ENCODE measurements at places on chromosomes 1 and 21. TPM values are rescaled to one million over a fixed set of nuclear protein-coding genes. Genes with fewer than 3 reads are reported as not detected.
A peak's percentile ranks its signal among the peaks of the same experiment; 100 is the strongest.

- DNase-seq = no peak
These were observed 629.0 kb downstream of the USP25 start for GRCh38 chr21:16358784-16359183.

DNA sequence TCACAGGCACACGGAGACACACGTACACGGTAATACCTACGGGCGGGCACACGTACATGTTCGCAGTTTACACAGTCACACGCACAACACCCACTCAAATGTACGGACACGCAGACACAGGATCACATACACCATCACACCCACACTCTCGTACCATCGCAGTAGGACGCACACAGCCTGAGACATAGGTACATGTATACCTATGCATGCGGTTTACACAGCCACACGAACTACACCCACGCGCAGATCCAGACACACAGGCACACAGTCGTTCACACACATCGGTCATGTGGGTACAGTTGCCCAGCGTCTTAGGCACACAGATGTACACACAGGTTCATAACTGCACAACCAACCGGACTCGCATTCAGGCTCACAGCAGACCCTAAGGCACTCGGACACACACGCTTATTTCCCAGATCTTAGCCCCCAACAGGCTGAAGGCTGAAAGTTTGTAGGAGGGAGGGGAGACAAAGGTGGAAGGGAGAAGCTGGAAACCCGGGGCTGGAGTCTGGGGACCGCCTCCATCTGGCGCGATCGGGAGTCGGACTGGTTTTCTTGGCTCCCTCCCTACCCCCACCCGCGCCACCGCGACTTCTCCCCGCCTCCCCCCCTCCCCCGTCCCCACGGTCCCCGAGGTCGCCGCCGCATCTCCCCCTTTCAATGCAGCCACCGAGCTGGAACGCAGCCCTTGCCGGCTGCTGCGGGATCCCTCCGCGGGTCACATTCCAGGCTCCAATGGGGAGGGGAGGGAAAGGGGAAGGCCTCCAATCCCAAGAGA is 51.9 kb upstream of the SYNC start:
- no peak for DNase-seq

DNA sequence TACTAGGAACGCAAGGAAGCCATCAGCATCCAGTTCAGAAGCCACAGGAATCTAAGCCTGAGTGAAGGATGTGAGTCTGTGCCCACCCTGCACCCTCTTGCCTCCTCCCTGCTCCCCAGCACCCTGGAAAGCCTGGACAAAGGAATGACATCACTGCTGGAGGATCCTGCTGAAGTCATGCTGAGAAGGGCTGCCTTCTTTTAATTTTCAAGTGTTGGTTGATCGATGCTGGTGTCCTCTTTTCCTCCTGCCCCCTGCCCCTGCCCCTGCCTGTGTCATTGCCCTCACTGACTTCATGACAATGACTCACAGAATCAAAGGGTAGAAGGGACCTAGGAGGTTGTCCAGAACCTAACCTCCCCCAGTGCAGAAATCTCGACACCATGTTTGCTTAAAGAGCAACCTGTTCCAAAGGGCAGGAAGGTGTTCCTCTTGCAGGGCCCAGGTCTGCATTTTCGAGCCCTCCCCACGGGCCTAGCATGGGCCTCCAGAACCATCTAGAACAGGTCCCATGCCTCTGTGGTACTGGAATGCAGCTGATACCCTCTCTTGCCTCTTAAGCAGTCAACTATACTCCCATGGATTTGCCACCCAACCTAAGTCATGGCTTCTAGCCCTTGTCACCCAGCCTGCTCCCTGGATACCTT is 9.6 kb downstream of the DHRS3 start:
- DNase-seq = no peak

The RIPK4 gene
- total RNA-seq = not detected

GRCh38 chr1:51630393-51630792 is 13.5 kb downstream of the OSBPL9 start:
- no peak for DNase-seq

DNA sequence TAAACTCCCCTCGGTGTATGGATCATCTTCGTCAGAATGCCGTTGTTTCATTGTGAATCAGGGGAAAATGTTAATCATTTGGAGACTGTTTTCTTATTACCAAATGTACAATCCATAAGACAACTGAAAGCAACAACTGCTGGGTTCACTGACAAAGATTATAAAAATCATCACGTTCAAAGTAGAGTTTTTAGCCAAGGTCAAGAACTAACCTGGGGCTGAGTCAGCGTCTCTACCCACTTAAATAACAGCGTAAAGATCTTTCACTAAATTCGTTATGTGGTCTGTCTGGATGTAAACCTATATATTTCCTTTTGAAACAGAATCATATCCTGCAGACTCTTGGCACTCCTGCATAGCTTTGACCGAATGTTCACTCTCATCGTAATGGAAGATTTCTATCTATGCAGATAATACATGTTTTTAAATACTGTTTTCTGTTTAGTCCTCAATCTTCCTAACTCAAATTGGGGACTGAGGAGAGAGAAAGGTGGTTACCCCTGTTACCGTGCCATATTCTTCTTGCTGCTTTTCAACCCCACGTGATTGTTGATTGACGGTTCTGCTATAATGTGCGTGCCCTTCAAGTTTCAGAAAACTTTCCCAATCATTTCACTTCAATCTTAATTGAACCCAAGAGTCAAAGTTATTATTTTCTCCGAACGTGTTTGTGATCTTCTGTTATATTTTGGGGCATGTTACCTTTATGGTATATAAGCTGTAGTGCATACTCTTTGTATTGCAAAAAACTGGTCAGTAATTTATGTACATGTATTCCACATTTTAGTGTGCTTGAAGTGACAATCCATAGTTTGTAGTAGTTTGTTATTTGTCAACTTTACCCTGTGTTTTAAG is 15.6 kb upstream of the NCMAP start:
- no peak for DNase-seq

- DNase-seq = no peak
These were observed 97.3 kb downstream of the GLIS1 start for GRCh38 chr1:53641481-53642214.

DNA sequence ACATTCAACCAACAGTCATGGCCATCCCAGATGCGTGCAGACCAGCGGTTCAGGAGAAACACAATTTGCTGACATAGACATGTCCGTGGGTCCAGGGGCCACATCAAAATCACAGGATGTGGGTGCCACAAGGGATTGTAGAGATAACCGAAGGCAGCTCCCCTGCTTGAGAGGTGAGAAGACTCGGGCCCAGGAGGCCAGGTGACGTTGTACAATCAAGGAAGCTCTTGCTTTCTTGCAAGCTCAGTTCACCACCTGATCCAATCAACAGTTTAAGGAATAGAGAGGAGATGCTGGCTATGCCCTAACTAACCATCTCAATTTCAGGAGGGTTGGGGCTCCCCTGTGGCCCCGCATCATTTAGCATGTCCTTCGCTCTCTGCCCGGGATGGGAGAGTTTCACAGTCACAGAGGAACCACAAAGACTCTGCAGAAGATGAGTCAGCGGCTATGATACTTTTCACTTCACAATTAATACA is 19.5 kb downstream of the UBASH3A start:
- no peak for DNase-seq

The RORC gene
- not detected for total RNA-seq

The UMODL1 gene
- not detected for total RNA-seq

DNA sequence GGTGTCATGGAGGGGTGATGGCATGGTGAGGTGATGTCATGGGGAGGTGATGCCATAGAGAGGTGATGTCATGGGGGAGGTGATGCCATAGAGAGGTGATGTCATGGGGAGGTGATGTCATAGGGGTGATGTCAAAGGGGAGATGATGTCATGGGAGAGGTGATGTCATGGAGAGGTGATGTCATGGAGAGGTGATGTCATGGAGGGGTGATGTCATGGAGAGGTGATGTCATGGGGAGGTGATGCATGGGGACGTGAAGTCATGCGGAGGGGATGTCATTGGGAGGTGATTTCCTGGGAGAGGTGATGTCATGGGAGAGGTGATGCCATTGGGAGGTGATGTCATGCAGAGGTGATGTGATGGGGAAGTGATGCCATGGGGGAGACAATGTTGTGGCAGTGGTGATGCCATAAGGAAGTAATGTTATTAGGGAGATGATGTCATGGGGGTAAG is 92.1 kb upstream of the C1orf174 start:
- no peak for DNase-seq

DNA sequence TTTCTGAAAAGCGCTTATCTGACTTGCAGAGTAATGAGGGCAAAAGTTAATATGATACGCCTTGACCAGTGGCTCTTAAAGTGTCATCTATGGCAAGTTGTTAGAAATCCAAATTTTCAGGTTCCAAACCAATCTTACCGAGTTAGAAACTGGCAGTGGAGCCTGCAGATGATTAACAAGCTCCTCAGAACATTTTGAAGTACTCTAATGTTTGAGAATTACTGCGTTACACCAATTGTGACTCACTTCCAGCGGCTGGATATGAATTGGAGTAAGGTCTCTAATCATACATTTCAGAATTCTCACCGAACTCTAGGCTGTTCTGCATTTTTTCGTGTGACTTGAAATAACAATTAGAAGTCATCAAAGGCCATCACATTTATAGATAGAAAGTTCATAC is 73.5 kb upstream of the TMPRSS15 start:
- DNase-seq = no peak

GRCh38 chr1:82515650-82516049 is 714.9 kb downstream of the ADGRL2 start:
- no peak for DNase-seq

DNA sequence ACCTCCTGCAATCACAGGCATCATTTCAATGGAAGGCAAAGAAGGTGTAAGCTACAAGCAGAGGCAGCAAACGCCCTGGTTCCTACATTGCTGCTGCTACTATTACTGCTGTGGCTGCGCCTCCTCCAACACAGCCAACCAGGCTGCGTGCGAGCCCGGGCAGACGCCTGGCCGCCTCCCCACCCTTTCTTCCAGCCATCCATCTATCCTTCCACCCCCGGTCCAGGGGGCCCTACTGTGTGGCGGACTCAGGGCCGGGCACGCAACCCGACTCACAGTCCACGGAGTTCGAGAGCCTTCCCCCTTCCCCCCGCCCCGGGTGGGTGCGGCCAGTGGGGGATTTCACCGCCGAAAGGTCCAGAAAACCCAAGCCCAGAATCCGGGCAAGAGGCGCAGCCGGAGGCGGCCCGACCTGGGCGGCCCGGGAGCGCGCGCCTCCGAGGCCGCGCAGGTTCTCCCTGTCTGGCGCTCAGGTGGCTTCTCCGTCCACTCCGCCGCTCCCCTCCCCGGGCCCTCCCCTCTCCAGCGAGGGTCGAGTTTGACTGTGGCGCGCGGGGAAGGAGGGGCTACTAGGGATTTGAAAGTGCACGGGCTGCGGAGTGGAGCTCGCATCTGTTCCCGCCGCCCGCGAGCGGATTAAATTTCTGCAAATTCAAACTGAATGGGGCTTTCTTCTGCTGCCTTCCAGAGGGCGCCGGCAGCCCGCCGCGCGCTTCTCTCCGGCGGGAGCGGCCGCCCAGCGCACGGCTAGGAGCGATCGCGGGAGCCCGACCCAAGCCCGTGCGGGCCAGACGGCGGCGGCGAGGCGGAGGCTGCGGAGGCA is at the start of gene HUNK:
Gene HUNK, plus strand, starts transcription at position 569 of the 823 bp plus-strand sequence. CDS start 655 bp downstream, outside the sequence.
- DNase-seq = no peak

DNA sequence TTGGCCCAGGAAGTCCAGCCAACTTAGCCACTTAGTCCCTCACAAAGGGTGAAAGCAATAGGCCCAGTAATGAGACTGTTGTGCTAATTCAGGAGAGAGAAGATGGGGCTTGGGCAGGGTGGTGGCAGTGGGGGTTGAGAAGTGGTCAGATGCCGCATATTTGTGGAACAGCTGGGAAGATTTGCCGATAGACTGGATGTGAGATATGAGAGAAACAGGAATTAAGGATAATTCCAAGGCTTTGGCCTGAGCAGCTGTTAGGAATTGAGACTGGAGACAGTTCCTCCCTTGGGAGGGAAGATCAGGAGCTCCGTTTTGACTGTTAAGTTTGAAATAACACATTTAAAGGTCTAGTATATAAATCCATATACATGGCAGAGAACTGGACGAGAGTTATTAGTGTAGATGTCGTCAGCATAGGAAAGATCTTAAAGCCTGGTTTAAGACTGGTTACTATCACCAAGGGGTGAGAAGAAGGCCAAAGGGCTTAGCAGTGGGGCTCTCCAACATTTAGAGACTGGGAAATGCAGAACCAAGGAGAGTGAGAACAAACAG is 323.7 kb upstream of the FAM78B start:
- DNase-seq = no peak

GRCh38 chr1:78255846-78256245 is 210.1 kb downstream of the GIPC2 start:
- no peak for DNase-seq

DNA sequence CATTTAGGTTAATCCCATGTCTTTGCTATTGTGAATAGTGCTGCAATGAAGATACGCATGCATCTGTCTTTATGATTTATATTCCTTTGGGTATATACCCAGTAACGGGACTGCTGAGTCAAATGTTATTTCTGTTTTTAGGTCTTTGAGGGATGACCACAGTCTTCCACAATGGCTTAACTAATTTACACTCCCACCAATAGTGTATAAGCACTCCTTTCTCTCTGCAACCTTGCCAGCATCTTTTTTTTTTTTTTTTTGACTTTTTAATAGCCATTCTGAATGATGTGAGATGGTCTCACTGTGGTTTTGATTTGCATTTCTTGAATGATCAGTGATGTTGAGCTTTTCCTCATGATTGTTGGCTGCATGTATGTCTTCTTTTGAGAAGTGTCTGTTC is 33.5 kb downstream of the ASH1L start:
- no peak for DNase-seq

DNA sequence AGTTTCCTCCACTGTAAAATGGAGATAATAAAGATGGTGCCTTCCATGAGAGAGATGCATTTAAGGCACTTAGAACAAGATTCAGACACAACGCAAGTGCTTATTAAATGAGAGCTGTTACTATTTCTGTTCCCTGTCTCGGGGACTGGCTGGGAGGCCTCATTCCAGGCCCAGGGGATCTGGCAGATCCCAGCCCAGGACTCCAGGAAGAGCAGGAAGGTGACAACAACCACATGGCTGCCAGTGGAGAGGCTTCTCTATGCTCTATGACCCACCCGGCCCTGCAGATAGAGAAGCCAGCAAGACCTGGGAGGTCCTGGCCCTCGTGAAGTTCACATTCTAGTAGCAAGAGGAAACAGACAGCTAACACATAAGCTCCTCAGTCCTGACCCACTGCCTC is 175.5 kb downstream of the ACTL8 start:
- DNase-seq = no peak

DNA sequence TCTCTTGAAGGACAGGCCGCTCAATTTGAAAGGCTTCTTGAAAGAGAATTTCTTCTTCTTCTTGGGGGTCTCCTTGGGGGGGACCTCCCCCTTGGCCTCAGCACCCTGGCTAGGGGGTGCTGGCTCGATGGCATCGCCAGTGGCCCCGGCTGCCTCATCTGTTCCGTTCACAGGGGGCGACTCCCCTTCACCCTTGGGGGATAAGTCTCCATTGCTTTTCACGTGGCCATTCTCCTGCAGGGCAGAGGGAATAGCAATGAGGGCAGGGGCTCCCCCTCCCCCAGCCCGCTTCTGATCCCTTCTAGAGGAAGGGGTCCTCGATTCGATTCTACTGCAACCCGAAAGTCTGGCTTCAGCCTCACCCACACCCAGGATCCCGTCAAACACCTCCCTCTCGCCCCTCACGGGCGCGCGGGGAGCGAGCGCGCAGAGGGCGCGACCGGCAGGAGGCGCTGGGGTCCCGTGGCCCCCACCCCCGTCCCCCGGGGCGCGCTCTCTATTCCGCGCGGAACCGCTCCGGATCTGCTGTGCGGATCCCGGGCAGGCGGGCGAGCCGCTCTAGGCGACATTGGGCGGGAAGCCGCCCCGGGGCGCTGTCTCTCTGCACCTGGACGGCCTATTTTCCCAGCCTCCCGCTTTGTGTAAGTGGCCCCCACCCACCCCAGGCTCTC is 1.0 kb downstream of the MARCKSL1 start:
- peak; percentile 41 for DNase-seq

The DMBX1 gene
- not detected for total RNA-seq

- no peak for DNase-seq
These were observed 493.8 kb downstream of the MATN1 start for GRCh38 chr1:30229557-30229956.
